Activated CD4-positive, alpha-beta memory T cell treated with anti-CD3 and anti-CD28 coated beads for 36 hours (primary cell): ENCODE measurements at places on chromosomes 7 and 10.
A peak's percentile ranks its signal among the peaks of the same experiment; 100 is the strongest.

GRCh38 chr10:38157270-38157685 lies 63.1 kb downstream of the ZNF37A start:
- no peak for DNase-seq

DNA sequence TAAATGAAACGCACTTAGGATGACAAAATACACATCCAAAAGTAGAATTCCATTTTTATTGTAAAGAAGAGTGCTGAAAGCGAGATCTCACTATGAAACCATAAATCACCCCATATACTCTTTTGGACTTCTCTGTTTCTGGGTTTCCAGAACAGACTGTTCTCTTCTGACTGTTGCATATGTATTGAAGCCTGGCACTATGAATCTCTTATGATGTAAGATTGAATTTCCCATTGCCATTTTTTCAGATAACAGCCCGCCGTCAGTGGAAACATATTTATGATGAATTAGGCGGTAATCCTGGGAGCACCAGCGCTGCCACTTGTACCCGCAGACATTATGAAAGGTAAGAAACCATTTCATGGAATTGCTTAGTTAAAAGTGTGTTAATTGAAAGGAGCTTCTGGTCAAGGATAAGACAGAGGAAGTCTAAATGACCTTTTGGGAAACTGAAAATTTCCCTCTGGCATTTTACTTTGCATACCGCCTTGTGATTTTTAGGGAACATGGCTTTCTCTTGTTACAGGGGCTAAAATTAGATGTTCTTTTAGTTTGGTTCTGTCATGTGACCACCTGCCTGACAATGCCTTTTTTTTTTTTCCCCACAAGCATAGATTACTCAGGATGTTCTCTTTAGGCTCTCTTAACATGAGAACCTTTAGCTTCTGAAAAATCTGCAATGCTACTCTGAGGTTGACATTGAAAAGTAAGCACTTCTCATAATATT lies 168.1 kb downstream of the ARID5B start:
- DNase-seq = no peak

DNA sequence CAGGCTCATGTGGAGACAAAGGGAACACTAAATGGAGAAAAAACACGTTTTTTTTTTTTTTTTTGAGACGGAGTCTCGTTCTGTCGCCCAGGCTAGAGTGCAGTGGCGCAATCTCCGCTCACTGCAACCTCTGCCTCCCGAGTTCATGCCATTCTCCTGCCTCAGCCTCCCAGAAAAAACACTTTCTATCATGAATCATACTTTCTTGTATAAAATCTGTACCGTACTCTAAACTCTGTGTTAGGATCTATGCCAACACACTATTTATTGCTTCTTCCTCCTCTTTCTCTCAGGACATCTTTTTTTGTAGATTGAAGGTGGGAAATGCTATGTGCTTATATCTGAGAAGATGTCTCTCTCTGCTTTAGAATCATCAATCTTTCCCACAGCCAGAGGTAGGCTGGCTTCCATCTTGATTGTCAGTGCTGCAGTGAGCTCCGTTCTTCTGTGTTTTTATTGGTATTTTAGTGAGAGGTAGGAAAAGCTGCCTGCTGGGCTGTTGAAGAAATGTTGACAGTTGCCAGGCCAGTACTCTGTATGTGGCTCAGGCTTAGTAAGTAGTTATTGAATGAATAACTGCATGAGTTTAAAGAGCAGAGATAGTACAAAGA lies 101.1 kb downstream of the GPR85 start:
- no peak for DNase-seq

GRCh38 chr7:95303013-95303905 lies 21.1 kb downstream of the PON1 start:
- DNase-seq = no peak

GRCh38 chr7:151432658-151433521 lies 7.1 kb downstream of the CRYGN start:
- peak; percentile 84 for DNase-seq

DNA sequence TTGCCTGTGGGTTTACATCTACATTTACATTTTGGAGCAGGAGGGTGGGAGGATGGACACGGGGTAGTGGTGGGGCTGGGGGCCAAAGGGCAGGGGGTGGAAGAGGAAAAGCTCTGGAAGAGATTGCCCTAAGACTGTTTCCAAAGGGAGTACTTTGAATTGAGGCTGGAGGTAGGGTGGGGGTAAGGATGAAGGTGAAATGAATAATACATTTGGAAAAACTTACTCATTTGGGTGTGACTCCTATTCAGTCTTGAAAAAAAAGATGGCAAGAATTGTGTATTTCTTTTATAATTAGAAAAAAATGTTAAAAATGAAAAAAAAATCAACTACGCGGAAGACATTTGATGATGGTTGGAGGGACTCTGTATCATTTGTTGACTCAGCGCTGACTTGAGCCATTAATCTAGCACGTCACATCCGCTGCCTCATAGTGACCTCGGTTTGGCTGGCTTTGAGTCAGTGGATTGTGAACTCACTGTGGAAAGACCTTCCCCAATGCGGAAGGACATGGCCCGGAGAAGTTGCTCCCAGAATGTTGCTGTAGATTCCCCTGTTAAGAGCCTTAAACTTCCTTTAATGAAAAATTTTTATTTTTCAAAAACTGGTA lies 2.8 kb downstream of the FAM180A start:
- DNase-seq = no peak

DNA sequence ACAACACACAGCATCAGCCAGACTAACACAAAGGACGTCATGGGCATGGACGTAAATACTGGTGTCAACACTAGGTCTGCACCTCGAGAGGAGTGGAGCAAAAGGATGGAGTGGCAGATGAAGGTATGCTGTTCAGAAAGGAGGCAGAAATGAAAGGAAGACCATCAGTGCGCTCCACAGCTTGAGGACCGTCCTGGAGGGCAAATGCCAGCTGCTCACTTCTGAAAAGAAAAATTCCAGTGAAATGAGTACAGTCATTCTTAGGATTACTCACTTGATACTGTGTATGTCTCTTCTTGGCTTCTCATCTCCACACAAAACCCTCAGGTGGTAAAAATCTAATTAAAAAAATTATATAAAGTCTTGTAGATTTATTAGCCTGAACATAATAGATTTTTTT lies 44.8 kb downstream of the EGFR start:
- DNase-seq = no peak

DNA sequence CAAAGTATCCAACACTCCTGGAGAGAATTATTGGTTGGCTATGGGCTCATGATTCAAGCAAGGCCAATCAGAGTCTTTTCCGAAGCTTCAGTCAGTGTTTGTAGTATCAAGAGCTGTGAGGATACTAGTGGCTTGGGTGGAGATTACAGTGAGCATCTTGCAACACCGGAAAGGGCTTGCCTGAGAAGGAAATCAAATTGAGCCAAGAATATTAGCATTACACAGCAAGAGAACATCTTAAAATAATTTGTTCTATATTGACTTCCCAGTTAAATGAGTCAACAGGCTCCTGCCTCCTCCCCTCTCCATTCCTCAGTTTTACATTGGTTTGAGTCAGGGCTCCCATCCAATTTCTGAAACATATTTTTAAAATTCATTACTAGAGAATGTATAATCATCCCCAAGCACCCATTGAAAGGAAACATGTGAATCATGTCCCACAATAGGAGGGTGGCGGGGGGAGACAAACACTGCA lies 127.4 kb downstream of the ELAPOR2 start:
- peak; percentile 27 for DNase-seq

GRCh38 chr7:127349881-127350280 lies 42.6 kb downstream of the ZNF800 start:
- DNase-seq = no peak

DNA sequence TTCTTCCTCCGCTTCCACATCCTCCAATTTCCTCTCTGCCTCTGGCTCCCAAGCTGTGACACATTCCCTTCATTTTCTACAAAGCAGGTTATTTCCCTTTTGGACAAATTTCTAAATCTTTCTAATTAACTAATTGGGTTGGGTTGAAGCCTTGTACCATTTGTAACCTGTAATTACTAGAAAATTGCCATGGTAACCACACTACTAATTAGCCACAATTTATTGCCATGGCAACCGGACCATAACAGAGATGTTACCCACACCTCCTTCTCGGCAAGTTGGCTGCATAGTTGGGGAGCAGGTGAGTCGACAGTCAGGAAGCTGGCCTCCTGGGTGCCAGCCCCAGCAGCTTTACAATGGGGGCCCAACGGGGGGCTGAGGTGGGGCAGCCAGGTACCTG lies 61.6 kb downstream of the GOLGA7B start:
- no peak for DNase-seq

- no peak for DNase-seq
Observed at GRCh38 chr10:111356571-111356970, 279.7 kb downstream of the ADRA2A start.

- DNase-seq = no peak
Observed at GRCh38 chr7:127760436-127761031, 108.5 kb downstream of the SND1 start.

- no peak for DNase-seq
Observed at GRCh38 chr10:12416344-12417050, 67.2 kb downstream of the CAMK1D start.

DNA sequence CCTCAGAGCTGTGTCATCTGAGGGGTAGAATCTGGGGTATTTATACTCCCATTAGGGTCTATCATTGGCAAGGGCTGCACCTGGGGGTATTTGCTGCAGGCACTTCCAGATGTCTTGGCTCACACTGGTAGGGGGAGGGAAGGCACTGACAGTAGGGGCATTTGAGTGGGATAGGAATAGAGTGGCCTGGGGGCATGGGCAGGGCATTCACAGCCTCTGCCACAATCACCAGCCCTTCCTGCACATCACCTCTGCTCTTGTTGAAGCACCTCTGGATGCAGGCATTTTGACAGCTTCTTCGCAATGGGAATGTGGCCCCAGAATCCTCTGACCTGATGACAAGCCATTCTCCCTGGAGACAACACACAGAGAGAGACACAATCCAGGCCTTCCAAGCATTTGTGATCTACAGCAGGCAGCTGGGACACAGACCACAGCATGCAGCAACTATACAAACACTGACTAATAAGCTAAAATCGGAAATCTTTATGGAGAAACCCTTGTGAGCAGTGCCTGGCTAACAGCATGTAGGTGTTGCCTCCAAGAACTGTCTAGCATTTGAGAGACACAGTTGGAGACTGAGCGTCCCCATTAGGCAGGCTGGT lies 178.5 kb downstream of the KCNMA1 start:
- no peak for DNase-seq

DNA sequence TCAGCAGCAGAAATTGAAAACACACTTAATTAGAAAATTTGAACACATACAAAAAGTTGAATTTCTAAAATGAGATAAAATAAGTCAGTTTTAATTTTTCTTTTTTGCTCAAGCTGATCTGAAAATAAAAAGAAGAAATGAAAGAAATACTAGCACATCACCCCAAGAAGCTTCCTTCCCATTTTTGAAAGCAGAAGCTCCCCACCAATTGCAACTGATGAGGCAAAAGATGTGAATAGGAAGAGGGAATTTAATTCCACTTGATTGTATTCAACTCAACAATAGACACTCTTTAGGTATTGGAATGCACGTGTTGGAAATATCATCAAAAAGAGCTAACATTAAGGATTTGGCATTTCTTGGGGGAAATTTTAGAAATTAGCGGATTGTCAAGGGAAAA lies 175.8 kb downstream of the TRIL start:
- DNase-seq = no peak

DNA sequence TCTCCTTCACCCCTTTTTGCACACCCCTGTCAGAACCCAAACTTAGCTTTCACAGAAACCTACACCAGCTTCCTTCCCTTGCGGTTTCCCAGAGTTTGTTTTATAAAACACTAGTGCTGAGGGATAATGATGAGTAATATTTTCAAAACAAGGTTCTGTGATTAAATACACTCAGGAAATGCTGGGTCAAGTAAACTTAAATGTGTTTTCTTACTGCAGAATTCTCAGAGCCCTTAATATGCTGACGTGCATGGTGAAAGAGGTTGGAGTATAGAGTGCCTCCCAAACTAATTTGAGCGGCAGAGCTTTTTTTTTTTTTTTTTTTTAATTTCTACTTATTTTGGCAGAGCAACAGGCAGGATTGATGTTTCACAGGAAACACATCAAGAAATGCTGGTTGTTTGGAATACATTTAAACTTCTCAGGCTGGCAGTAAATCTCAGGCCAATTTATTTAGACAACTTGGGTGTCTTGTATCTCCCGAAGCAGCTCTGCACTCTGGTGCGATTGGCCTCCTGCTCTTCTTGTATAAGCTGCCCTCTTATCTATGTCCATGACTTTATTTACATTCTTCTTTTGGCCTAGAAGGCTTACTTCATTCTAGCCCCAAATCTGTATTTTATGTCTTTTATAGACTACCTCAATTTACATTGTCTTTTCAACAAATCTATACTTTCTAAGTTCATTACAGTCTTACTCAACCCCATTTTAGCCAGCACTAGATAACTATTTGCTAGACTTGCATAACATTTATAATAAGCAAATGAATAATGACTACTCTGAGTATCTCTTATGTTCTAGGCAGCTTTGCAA lies 165.4 kb downstream of the BMPER start:
- DNase-seq = no peak

DNA sequence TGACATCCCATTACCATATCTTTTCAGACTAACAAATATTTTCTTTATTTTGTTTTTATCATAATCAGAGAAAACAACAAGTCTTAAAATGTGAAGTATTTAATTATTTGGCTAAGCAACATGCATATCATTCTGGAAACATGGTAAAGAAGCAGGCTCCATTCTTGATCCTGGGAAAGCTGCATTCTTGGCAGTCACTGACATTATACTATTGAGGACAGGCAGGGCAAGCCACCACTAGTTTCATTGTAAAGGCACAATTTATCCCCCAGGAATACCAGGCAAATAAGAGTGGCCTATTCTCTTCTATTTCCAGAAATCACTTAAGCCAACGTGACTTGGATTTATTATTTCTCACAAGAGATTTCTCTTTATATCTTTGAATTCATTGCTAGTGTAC lies 153.8 kb upstream of the AKR1E2 start:
- DNase-seq = no peak

DNA sequence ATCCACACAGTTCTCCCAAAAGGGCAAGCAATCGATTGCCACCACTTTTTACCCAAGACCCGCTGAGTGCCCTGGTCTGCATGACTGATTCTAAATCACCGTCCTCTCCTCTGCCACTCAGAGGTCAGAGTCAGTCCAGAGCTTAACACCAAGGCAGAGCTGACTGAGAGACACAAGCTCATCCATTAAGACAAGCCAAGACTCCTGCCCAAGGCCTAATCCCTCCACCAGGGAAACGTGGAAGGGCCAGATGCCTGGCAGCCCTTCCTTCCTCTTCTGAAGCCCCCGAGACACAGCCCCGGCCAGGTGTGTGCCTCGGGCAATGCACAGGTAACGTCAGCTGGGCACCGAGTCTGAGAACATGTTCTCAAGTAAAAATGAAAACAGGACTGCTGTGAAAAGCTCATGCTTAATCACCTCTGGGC lies 51.7 kb downstream of the DIP2C start:
- DNase-seq = no peak

DNA sequence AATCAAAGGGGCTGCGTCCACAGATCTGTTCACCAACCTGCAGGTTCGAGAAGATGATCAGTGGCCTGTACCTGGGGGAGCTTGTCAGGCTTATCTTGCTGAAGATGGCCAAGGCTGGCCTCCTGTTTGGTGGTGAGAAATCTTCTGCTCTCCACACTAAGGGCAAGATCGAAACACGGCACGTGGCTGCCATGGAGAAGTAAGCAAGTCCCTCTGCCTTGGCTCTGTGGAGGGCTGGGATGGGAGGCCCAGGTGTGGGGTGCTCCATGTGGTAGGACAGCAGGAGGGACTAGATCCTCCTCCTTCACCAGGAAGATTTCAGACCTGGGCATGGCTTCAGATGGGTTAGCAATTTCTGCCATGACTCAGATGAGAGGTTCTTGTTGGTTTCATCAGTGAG lies 25.9 kb downstream of the HKDC1 start:
- DNase-seq = no peak

- DNase-seq = peak; percentile 14
Observed at GRCh38 chr7:102991540-102992214, 78.9 kb downstream of the LRRC17 start.
